ENCODE measurements at places on chromosomes 1 and 21. TPM values are rescaled to one million over a fixed set of nuclear protein-coding genes. Genes with fewer than 3 reads are reported as not detected.

The PLA2G2F gene
- total RNA-seq, result not detected

The TMEM52 gene
- total RNA-seq, result not detected

The RGS16 gene
- total RNA-seq, result 1.3 TPM

The EXO1 gene
- 0.41 TPM for total RNA-seq

DNA sequence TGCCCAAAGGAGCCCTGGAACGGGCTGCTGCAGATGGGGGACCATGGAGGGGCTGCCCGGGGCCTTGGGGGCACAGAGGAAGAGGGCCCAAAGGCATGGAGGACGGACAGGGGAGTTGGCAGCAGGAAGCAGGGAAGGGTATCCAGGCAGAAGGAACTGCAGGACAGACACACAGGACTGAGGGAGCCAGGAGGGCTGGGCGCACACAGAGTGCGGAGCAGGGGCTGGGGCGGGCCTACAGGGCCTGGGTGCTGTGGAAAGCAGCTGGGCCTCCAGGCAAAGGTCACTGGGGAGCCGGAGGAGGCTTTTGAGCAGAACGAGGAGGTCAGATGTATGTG is 28.1 kb downstream of the KRTAP10-1 start:
- no peak for DNase-seq

- DNase-seq, result no peak
Observed at GRCh38 chr1:93675271-93675670, 6.4 kb downstream of the BCAR3 start.

The NBPF4 gene
- total RNA-seq, result 0.35 TPM

GRCh38 chr1:45674478-45674877 is 11.9 kb downstream of the GPBP1L1 start:
- DNase-seq, result no peak

- peak; percentile 8 for DNase-seq
Observed at GRCh38 chr1:186828611-186829454, at the start of gene PLA2G4A. Gene PLA2G4A (plus strand): TSS chr1:186828949. CDS start chr1:186854355, 25,406 bp downstream.

DNA sequence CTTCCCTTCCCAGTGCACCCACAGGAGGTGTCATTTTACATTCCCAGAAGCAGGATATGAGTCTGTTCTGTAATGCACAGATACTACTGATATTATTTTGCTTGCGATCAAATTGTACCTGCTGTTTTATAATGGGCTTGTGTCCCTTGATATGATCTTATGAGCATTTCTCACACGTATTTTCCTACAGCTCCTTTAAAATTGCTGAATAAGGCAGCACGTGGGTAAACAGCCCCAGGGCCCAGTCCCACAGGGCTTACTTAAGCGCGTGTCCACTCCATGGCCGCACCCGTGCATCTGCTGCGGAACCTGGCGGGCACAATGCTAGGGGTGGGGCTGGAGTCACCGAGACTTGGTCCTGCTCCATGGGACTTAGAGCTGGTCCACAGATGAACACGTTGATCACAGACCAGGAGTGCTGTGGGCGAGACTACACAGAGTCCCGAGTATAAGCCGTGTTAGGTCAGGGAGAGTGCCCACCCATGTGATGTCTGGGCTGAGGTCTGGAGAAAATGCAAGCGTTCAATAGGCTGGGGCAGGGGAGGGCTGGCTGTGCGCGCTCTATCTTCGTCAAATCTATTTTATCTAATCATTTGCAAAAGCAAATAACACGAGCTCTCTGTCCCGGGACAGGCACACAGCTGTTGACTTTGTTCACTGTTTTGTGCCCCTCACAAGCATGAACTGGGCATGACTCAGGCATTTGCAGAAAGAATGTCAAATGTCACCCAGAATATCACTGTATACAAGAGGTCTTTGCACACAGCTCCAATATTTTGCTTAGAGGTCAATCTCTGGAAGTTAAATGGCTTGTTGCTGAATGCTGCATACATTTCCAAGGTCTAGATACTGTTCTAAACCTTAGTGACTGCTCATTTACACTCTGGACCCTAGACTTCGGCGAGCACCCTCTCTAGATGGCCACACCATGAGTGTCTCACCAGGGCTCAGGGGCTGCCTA is 119.3 kb downstream of the CRYAA start:
- DNase-seq, result no peak

- no peak for DNase-seq
Observed at GRCh38 chr21:33256019-33256418, 10.1 kb upstream of the IL10RB start.

- no peak for DNase-seq
Observed at GRCh38 chr1:18112611-18113010, 5.0 kb downstream of the IGSF21 start.

DNA sequence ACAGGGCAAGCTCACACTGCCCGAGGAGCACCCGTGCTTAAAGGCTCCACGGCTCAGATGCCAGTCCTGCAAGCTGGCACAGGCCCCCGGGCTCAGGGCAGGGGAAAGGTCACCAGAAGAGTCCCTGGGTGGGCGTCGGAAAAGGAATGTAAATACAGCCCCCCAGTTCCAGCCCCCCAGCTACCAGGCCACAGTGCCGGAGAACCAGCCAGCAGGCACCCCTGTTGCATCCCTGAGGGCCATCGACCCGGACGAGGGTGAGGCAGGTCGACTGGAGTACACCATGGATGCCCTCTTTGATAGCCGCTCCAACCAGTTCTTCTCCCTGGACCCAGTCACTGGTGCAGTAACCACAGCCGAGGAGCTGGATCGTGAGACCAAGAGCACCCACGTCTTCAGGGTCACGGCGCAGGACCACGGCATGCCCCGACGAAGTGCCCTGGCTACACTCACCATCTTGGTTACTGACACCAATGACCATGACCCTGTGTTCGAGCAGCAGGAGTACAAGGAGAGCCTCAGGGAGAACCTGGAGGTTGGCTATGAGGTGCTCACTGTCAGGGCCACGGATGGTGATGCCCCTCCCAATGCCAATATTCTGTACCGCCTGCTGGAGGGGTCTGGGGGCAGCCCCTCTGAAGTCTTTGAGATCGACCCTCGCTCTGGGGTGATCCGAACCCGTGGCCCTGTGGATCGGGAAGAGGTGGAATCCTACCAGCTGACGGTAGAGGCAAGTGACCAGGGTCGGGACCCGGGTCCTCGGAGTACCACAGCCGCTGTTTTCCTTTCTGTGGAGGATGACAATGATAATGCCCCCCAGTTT is 1.3 kb downstream of the CELSR2 start:
- DNase-seq, result no peak

GRCh38 chr1:212819726-212820125 is 27.7 kb downstream of the SPATA45 start:
- no peak for DNase-seq

DNA sequence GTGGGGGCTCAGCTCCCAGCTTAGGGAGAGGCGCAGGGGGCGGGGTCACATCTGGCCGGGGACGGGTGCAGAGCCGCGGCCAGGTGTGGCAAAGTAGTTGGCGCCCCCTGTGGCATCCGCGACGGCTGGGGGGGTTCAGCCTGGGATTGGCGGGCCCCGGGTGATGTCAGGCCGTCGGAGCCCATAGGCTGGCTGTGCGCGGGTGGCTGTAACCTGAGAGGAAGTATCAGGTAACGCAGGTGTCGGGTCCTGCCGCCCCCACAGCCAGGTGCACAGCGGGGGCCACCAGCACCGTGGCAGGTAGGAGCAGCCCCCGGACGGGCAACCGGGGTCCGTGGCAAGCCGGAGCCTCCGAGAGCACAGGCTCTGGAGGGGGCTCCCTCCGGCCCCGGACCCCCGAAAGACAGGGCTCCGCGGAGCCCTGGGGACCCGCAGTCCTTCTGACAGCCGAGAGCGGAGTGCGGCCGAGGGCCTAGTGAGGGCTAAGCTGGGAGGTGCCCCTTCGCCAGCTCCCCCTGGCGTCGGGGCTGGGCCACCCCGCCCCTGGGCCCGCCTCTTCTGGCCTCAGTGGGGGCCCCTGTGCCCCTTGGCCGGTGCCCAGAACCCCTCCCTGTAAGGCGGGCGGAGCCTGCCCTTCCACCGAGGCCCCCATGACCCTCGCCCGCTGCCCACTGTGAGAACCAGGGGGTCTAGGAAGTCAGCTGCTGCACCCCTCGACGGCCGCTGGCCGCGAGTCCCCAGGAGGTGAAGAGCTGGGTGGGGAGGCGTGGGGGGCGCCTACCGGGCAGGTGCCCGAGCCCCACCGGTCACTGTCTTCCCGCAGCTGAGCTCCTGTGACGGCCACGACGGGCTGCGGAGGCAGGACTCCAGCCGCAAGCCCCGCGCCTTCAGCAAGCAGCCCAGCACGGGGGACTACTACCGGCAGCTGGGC is 17.9 kb downstream of the TNFRSF25 start:
- peak; percentile 61 for DNase-seq

GRCh38 chr1:57133686-57134085 is 167.9 kb upstream of the C8B start:
- no peak for DNase-seq

DNA sequence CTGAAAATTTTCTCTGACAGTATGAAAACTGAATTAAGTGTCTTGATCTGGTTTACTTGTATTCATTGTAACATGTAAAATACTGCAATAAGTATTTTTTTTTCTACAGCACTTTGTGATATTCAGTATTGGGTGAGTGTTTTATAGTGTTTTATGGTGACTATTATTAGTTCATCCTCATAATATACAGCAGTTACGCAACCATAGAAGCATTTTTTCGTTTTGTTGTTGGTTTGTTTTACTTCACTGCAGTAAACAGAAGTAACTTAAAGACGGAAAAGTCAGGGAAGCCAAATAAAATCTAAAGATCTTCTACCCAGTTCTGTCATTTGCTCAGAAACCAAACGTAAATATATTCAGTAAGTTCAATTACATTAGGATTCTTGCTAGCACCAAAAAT is 250.0 kb downstream of the TPR start:
- no peak for DNase-seq
